ENCODE measurements at places on chromosomes 13 and 19.

DNA sequence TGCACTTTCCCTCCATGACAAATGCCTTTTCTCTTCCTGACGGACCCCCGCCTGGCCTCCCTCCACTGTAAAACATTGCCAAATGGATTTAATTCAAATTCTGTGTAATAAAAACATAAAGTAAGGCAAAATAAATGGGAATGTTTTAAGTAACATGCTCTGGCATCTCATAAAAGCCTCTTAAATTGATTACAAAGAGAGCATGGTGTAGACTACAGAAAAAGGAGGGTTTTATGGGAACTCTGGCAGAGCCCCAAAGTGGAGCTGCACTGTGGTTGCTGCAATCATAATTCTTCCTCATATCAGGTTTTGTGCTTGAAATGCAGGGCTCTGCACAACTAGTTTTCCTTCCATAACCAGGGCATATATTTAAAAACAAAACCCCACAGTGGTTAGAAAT, 44.3 kb upstream of the SIAH3 start:
- no peak for DNase-seq

DNA sequence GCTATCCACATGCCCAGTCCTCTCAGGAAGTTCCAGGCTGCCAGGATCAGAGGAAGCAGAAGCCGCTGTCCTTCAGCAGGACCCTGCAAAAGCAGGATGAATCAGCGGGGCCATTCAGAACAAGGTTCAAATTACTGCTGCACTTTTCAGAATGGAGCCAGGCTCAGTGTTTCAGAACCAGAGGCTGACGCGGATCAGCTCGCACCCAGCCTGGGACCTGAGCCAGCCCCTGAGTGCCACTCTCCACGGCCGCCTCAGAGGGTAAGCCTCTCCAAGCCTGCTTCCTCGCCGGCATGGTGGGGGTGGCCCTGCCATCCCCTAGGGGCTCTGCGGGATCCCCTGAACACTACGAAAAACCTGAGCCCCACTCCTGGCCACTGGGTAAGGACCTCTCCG, 24.7 kb downstream of the RASA3 start:
- DNase-seq = no peak

GRCh38 chr19:28601723-28602440, 611.1 kb downstream of the UQCRFS1 start:
- no peak for DNase-seq

DNA sequence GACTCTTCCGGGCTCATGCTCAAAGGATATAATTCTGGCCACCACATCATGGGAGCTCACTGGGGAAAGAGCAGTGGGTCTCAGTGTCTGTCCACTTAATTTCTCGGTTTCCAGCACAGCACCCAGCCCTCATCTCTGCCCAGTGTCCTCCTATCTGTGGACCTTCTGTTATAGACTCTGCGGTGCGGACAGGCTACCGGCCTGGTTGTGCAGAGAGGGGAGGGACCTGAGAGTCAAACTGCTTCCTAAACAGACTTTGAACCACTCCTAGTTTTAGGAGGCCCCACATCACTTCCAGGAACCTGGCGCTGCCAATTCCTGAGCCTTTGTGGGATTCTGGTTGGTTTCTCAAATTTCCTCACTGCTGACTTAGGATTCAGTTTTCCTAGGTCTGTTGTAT, 59.8 kb upstream of the MED4 start:
- no peak for DNase-seq

DNA sequence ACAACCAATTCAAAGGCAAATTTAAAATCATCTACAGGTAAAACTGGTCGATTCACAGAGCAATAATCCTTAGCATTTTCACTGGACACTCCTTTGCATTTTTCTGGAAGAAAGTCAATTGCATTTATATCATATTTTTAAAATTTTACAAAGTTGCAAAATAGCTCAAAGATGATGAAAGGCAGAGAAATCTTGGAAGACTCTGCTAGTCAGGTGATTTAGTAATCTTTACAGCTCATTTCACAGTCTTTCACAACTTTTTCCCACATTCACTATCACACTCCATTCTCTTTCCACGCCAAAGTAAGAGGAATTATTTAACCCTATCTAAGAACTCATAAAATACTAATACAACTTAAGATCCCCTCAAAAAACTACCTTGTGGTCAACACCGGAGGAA, 1063.8 kb downstream of the EFNB2 start:
- DNase-seq = no peak

GRCh38 chr19:13020002-13020414, 24.7 kb downstream of the NFIX start:
- DNase-seq = no peak

DNA sequence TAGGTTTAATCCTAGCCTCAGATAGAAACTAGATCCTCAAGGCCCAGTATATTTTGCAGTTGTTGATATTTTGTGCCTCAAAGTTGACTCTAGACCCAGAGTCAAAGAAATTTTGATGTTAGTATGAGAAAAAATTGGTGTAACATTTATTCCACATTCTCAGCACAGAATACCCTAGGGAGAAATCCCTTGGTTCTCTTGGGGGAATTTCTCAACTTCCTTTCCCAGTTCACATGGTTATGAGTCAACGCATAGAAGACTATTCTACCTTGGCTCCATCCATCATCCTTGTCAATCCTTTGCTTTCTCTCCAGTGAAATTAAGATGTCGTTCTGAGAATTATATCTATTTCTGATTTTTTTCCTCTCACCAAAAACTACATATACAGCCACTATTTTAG, 145.3 kb downstream of the POSTN start:
- no peak for DNase-seq

DNA sequence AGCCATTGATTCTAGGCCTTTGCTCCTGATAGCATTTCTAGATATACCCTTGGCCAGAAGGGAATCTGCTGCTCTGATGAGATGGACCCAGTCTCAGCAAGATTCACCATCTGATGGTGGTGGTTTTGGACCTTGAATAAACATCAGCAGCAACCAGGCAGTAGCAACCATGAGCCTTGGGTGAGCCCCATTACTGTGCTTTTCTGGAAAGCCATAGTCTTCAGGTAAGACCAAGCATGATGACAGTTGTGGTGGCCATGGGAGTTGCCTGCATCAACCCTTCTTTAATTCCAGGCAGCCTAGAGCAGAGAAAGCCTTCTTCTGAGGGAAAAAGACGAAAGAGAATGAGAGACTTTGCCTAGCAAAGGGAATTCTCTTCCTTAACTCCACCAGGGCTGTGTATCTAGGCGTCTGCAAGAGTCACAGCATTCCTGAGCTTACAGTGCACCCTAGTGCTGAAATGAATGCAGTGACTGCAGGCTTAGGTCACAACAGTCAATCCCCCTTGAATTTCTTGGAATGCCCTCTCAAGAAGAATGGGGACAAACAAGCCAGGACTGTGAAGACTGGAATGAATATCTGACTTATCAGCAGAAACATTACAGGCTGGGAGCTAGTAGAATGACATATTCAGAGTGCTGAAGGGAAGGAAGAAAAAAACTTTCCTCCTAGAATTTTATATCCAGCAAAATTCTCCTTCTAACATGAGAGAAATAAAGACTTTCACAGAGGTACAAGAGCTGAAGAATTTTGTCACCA, 942.4 kb upstream of the PCDH20 start:
- DNase-seq = peak; percentile 67

GRCh38 chr13:65532231-65532630, 1697.9 kb downstream of the PCDH9 start:
- no peak for DNase-seq

- no peak for DNase-seq
Observed at GRCh38 chr13:25608181-25608580, 236.4 kb downstream of the ATP8A2 start.

- DNase-seq = peak; percentile 58
Observed at GRCh38 chr13:95471960-95472359, 80.6 kb upstream of the CLDN10 start.

- no peak for DNase-seq
Observed at GRCh38 chr19:5789886-5790558, 941 bp downstream of the DUS3L start.

DNA sequence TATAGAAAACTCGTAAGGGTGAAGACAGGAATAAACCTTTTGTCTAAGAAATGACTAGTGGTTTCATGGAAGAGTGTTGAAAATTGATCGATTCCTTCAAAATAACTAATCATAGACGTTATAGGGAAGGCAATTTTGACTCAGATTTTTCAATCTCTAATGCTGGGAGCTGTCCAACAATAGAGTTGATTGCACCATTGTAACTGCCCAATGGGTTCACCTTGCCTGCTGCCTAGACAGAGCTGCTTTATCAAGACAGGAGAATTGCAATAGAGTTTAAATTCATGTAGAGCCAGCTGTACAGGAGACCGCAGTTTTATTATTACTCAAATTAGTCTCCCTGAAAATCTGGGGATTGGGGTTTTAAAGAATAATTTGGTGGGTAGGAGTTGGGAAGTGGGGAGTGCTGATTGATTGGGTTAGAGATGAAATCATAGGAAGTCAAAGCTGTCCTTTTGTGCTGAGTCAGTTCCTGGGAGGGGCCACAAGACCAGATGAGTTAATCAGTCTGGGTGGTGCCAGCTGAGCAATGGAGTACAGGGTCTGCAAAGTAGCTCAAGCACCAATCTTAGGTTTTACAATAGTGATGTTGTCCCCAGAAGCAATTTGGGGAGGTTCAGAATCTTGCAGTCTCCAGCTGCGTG, 16.8 kb upstream of the ADGRE2 start:
- no peak for DNase-seq

DNA sequence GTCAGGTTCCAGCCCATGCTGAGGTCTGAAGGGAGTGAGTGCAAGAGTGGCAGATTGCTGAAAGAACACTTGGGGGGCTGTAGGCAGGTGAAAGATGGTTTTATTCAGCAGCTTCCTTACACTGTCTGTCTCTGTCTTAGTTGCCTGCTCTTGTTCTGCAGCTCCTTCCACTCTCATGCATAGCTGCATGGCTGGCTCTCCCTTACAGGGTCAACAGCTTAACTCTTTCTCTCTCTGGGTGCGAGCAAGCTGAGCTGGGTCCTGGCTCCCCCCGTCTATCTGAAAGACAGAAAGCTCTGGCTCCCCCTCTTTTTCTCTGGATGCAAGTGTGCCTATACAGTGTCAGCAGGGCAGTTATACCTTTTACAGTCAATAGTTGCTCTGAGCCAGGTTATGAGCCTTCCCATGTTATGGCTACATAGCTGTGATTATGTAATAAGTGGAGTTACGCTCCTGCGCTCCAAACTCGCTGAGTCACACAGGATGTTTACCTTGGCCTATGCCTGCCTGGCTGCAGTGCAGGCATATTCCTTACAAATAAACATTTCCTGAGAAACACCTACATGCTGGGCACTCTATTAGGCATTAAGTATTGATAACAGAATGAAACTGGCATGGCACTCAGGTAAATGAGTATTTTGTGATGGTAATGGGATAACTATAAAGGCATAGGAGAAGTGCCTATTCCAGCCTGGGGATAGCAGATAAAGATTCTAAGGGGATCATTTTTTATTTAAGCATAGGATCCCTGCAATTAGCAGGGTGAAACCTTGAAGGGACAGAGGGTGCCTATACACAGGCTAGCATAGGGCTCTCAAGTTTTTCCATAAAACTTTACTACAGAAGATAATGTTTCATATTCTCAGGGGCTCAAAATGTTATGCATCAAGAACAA, 826.9 kb upstream of the PCDH9 start:
- DNase-seq = no peak

GRCh38 chr13:99208845-99209527, 8.3 kb downstream of the UBAC2 start:
- DNase-seq = no peak

DNA sequence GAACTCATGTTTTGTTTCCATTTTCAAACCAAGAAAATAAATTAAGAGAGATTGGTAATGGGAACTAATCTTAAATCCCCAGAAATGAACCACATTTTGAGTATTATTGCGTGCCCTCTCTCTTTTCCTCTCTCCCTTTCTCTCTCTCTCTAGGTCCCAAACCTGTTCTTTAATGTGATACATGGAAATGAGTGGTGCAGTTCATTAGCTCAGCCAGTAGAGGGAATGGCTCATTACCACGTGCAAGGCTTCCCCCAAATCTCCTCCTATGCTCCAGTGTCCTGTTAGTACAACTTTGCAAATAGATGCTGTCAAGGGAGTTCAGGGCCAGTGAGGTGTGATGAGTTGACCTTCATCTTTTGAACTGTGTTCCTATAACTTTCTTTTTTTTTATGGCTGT, 178.4 kb downstream of the FGF9 start:
- peak; percentile 50 for DNase-seq

DNA sequence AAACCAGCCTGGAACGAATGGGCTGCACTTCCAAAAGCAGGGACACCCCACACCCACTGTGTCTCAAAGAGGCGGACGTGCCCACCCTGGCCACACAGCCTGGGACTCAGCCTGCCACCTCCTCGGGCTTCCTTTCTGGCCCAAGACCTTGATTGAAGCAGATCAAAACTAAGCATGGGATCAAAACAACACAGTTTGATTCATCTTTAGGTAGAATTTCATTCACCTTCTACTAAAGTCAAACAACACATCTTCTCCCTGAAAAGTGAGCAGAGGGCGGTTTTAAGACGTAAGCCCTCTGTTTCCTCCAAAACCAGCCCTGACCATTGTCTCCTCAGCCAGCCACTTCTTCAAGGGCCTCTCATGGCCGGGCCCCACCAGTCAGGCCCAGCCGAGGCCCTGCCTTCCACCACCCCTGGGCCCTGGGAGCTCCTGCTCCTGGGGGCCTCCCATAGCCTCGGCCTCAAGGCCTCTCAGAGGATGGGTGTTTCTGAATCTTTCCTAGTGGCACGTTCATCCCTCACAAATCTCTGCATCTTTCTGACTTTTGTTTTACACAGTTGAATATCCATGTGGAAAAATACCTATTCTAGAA, 6.3 kb upstream of the F10 start:
- no peak for DNase-seq

DNA sequence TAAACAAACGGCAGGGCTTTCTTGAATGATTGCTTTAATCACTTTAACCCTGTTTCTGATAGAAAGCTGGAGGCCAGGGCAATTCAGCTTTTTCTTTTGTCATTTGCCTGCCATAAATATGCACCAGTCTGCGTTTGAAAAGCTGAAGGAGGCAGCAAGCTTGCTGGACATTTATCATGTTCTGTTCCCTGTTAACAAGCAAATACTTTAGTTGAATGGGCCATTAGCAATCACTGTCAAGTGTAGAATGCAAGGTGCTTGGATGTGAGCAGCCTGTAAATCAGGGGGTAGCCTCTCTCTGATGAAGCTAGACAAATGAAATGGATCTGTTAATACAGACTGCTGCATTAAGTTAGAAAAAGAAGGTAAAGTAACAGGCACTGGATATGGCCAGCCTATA, 7.6 kb downstream of the EFNB2 start:
- no peak for DNase-seq

DNA sequence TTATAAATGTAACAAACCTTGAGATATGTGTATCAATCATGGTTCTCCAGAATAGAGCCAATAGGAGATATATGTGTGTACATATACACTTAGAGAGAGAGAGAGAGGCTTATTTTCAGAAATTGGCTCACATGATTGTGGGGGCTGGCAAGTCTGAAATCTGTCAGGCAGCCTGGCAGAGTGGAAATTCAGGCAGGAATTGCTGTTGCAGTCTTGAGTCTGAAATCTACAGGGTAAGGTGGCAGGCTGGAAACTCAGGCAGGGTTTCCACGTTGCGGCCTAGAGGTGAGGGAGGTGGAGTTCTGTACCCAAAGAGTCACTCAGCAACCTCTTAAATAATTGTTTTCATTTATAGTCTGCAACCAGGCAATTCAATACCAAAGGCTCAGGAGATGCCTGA, 218.4 kb downstream of the B3GLCT start:
- DNase-seq = no peak
